Stimulated activated CD4-positive, alpha-beta T cell treated with anti-CD3 and anti-CD28 coated beads, Interleukin-4, amount 100 ng/mL, for 1 hour (primary cell): ENCODE measurements at places on chromosomes 11 and 22.

- no peak for DNase-seq
Measured at GRCh38 chr11:104570078-104570701, 328.1 kb downstream of the CASP12 start.

DNA sequence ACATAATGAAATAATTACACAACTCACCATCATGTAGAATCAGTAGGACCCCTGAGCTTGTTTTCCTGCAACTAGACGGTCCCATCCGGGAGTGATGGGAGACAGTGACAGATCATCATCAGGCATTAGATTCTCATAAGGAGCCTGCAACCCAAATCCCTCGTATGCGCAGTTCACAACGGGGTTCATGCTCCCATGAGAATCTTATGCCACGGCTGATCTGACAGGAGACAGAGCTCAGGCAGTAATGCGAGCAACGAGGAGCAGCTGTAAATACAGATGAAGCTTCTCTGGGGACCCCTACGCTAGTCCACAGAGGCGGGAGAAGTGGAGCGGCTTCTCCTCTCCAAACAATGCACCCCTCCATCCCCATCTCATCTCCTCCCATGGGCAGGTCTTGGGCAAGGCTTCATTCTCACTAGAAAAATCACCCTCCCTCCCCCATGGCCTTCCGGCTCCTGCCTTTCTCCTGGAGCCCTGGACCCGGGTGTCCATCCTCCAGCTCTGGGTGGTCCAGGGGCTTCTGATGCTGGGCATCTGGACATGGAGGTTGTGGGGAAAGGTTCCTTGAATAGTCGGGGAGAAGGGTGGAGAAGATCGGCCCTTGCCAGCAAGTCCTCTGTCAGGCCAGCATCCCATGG, 16.2 kb upstream of the RAC2 start:
- no peak for DNase-seq

DNA sequence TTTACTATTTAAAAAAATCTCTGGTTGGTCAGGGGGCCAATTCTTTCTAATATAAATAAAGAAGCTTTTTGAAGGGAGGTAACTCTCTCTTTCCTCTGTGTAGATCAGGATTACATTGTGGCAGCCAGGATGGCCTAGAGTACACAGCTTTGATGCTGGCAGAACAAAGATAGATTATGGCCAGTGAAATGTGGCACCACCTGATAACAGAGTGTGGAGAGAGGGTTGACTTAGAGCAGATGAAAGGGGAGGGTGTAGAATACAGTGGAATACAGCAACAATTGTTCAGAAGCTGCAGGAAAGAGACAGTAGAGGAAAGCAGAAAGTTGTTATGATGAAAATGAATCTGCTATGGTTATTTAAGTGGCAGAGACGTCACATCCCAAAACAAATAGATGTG, 99.0 kb downstream of the FAR1 start:
- DNase-seq, result no peak

GRCh38 chr22:26172389-26172990, 3.2 kb downstream of the SEZ6L start:
- DNase-seq, result peak; percentile 17

- DNase-seq, result no peak
Measured at GRCh38 chr11:27677108-27677507, 23.1 kb downstream of the BDNF start.

DNA sequence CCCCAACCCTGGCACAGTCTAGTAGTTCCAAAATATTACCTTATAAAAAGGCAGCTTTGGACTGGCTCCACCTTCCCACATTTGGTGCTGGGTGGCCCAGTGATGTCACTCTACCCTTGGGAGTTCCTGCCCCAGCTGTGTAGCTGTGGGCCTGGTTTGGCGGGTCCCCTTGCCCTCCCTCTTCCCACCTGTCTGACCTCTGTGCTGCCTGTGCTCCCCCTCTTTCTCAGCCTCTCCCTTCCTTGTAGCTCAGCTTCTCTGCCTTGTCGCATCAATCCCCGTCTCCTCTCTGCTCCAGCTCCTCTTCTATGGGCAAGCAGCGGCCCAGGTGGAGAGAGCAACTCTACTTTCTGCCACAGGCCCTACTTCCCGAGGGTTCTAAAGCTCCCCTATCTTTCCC, 54.6 kb downstream of the CHRDL2 start:
- DNase-seq, result no peak

- no peak for DNase-seq
Measured at GRCh38 chr11:122795307-122795706, 43.0 kb upstream of the CRTAM start.

DNA sequence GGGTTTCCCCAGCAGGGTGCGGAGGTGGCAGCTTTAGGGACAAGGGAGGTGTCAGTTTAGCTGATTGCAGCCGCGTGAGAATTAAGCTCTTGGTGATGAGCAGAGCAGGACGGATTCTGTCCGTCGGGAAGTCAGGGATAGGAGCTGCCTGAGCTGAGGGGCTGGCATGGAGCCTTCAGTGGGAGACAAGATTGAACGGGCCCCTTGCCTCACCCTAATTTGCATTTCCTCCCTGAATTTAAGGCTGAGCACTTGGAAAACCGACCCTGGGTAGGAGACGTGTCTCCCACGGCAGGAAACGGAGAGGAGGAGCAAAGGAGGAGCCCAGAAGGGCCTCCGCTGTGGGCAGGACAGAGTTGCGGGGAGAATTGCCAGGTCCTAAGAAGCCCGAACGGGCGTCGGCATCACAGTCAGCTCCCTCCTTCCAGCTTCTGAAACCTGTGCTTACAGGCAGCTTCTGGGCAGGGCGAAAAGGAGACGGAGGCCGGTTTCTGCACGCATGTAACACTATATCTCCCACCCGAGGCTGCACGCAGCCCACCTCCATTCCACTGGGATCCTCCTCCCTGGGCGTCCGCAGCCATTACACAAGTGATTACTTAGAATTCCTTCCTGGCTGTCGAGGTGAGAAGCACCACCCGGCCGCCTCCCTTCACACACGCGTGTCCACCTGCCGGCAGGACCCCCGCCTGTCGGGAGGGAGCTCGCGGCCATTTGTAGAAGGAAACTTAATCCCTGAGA, 345.8 kb downstream of the BRD1 start:
- DNase-seq, result no peak

- no peak for DNase-seq
Measured at GRCh38 chr11:62061356-62062222, 62.2 kb upstream of the INCENP start.

DNA sequence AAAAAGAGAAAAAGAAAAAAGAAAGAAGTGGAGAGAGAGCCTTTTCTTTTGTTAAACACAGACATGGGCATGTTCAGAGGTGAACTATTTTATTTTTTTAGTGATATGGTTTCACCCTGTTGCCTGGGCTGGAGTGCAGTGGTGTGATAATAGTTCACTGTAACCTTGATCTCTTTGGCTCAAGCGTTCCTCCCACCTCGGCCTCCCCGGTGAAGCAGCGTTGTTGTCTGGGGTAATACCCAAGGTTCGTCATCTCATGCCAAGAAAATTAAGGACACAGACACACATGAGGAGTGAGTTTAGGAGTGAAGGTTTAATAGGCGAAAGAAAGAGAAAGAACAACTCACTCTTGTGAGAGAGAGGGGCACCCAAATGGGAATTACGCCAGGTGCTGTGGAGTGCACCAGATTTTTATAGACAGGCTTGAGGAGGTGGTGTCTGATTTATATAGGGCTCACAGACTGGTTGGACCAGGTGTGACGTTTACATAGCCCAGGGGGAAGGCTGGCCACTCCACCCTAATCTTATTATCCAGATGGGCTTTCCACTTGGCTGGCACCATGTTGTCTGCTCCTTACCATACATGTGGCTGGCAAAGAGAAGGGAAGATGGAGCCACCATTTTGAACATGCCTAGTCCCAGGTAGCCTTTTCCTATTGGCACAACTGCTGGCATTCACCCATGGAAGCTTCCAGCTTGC, 42.3 kb downstream of the GRAMD1B start:
- DNase-seq, result no peak

- DNase-seq, result no peak
Measured at GRCh38 chr22:48602805-48603518, 1224.7 kb downstream of the BRD1 start.

- no peak for DNase-seq
Measured at GRCh38 chr22:31177420-31178162, 17.6 kb downstream of the RNF185 start.

DNA sequence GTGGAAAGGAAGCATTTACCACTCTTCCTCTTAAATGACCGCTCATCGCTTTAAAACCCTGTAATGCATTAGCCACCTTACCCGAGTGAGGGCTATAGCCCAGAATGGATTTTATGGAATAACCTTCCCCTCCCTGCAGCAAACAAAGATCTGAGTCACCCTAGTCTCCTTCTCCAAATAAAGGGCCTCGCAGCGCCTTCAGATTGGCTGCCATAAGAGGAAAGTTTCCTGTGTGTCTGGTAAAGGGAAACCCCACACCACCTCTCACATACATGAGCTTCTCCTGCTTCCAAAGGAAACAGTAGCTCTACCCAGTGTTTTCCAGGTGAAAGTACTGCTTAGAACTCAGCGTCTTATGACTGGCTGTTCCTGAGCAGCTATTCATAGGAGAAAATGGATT, 47.8 kb downstream of the PPP2R1B start:
- DNase-seq, result no peak

DNA sequence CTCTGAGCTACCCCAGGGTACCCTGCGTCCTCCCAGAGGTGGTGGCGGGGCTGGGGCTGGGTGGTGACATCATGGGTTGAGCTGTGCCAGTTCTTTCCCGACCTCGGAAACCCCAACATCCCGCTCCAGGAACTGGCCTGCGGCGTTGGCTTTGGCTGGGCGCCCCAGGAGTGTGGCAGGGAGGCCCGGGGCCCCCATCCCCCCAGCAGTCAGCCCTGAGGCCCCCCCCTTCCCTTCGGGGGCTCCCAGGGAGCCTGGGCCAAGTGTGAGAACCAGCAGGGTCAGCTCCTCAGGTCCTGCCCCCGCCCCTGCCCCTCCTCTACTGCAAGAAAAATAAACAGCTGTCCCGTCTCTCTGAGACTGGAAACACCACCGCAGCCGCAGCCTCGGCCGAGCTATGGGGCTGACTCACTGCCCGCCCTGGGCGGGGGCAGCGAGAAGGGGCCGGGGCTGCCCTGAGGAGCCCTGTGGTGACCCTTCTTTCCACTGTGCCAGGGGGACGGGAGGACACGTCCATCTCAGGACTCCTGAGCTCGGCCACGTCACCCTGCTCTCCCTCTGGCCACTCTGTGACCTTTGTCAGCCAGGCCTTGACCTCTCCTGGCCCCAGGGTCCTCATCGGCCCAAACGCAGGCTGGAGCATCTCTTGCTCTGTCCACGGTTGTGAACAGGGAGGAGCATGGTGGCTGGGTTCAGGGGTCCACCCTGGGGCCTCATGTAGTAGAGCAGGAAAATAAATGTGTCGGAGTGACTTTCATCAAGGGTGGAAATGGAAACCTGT, 73.4 kb downstream of the WNT7B start:
- DNase-seq, result no peak

- DNase-seq, result no peak
Measured at GRCh38 chr11:75169101-75169885, 18.4 kb downstream of the SLCO2B1 start.

GRCh38 chr11:20097319-20098221, 62.7 kb downstream of the DBX1 start:
- DNase-seq, result no peak

DNA sequence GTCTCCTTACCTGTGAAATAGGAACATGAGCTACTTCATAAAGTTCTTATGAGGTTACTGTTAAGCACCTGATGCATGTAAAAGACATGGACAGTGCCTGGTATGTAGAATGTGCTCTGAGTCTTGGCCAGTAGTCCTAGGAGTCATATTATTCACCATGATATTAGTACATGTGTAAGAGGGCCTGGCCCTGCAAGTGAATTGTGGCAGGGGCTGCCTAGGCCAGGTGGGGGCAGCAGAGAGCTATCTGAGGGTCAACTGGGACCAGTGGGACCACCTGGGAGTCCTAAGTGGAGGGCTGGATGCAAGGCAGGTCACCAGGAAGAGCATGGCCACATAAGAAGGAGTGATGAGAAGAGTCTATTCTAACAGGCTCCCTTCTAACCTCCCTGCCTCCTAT, 529.5 kb downstream of the SOX6 start:
- DNase-seq, result peak; percentile 2

DNA sequence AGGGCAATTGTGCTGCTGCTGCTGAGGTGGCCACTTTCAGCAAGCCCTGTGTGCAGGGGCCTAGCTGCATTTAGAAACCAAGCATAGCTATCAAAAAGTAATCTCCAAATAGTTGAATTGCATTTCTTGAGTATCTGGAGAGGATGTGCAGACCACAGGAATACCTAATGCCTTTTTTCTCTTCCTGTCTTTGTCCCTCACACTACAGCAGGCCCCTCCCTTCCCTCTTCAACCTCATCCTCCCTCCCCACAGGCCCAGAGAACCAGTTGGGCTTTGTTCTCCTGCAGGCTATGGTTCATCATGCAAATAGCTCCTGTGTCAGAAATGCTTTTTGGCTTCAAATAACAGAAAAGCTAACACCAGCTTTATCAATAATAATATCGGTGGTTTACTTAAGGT, 47.7 kb downstream of the DKK3 start:
- no peak for DNase-seq

DNA sequence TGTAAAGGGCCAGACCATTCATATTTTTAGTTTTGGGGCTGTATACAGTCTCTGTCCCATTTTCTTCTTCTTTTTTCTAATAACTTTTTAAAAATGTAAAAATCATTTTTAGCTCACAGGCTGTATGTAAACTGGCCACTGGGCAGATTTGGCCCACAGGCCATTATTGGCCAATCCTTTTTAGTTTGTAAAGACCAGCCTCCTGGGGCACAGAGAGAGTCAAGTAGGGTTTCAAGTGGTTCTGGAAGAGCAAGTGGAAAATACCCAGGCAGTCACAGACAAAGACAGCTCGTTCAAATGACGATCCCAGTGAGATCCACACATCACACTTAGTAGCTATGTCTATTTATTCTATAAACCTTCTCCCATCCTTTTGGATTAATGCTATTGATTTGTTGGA, 150.2 kb upstream of the ARHGAP20 start:
- no peak for DNase-seq

DNA sequence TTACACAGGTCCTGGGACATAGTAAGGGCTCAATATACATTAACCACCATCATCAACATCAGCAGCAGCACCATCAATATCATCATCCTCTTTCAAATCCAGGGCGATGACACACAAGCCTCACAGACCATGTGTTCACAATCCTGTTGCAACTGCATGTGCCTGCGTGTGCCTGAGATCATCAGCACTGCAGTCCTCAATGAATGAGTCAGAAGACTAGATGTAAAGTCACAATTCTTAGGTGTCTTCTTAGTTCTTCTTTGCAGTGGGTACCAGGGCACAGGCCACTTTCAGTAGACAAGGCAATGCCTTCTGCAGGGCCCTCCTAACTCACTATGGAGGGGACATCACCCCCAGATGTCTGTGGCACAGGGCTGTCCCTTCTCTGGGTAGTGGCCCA, 111.1 kb downstream of the MYO18B start:
- no peak for DNase-seq

DNA sequence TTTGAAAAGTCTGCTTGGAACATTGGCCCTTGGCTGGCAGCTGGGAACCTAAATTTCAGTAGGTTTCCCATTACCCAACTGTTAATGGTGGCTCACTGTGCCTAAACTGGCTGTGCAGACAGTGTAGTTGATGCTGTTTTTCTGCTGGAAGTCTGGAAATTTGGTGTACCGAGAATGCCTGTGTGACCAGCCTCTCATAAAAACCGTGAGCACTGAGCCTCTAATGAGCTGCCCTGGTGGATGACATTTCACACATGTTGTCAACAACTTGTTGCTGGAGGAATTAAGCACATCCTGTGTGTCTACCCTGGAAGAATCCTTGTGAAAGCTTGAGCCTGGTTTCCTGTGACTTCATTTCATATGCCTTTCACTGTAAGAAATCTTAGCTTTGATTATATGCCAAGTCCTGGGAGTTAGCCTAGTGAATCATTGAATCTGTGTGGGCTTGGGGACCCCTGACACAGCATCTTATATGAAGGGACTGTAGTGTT, 131.1 kb downstream of the LDLRAD3 start:
- no peak for DNase-seq

GRCh38 chr22:35921777-35922176, 106.8 kb downstream of the RBFOX2 start:
- peak; percentile 7 for DNase-seq
